ENCODE measurements at places on chromosomes 4 and X.

DNA sequence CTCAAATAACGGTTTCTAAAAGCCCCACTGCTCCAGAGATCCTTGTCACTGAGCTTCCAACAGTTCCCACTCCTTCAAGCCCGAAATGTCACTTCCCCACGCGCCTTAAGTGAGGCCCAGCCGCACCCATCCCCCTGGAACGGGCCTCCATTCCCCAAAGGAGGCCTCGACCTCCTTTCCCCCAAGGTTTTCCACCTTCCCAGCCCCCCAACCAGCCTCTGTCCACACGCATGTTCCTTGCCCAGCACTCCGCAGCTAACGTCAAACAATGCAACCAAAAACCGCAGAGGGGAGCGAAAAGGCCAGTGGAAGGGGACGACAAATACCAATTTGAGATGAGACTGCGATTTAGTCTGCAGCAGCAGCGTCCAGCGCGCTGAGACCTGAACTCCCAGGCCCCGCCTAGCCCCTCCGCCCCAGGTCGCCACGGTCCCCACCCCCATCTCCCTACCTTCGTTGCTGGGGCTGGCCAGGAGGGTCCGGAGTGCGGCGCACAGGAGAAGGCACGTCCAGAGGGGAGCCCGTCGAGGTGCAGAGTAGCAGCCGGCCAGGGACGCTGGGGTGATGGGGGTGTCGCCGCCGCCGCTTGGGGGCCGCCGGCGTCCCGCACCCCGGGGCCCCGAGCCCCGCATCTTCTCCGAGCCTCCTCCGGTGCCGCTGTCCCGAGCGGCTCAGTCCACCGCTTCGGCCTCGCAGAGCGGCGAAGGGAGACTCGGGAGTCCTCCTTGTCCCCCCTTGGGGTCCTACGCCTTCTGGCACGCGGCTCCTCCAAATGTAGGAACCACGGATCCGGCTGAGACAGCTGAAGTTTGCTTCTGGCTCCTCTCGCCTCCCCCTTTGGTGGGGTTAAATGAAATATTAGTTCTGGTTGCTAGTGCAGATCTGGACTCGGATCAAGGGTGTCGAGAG, 924 bp downstream of the EPHA5 start:
- DNase-seq = peak; percentile 47

- DNase-seq = peak; percentile 24
Measured at GRCh38 chr4:19214591-19215186, 1037.0 kb upstream of the SLIT2 start.

DNA sequence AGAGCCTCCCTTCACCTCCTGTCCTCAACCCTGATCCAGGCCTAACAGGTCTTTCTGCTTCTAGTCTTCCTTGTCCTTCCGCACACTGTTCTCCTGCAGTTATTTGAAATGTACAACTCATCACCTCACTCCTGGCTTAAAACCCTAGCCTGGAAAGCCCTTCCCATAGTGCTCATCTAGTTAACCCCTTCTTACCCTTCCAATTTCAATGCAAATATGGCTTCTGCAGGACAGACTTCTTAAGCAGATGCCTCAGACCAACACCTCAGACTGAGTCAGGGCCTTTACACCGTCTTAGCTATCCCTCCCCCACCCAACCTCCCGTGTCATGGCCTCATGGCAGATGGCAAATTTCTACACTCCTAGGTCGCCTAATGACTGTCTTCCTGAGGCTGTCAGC, 130.4 kb downstream of the BCOR start:
- DNase-seq = no peak

- DNase-seq = no peak
Measured at GRCh38 chr4:151567056-151567455, 158.1 kb downstream of the FHIP1A start.

DNA sequence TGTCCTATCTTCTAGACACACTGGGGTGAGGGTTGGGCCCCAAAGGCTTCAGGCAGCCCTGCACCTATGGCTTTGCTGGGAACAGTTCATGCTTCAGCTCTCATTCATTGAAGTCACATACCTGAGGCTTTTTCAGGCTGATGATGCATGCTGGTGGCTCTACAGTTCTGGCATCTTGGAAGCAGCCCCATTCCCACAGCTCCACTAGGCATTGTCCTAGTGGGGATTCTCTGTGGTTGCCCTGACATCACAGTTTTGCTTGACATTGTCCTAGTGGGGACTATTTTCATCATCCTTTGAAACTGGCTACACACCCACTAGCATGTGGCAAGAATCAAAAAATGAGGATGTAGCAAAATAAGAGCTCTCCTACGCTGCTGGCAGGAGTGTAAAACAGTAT, 37.7 kb upstream of the C4orf17 start:
- DNase-seq = peak; percentile 9

- DNase-seq = peak; percentile 93
Measured at GRCh38 chr4:38948551-38948950, 80.9 kb downstream of the FAM114A1 start.

- DNase-seq = no peak
Measured at GRCh38 chr4:3835527-3836405, 69.6 kb downstream of the ADRA2C start.

GRCh38 chr4:52751487-52751911, 274 bp upstream of the ERVMER34-1 start:
- DNase-seq = peak; percentile 26

DNA sequence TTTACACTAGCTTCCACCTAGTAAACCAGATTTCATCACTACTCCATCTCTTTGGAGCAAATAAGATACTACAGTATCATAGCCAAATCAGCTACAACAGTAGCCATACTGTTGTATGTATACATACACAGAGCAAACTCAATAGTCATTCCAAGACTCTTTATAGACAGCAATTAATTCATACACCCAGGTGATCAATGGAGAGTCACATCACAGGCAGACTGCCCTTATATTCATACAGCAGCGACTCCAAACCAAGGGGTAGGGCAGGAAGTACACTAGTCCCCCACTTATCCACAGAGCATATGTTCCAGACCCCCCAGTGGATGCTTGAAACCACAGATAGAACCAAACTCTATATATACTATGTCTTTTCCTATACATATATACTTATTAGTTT, 76.6 kb downstream of the FBXW7 start:
- DNase-seq = no peak

DNA sequence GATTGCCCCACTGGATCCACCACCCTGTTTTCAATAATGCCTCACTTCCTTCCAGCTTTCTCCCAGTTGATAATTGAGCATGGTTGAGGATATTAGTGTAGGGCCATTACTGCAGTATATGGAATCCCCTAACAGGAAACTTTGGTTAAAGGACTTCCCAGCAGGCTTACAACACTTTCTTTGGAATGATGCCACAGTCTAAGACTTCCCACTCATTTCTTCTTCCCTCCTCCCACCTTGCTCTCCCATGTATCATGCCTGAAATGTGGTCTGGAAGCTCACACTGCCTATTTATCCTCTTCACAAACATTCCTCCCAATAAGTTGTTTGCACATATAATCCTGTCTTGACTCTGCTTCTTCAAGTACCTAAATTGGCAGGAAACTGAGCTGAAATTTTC, 863.3 kb downstream of the CENPC start:
- DNase-seq = peak; percentile 80

GRCh38 chr4:20589436-20589835, 110.8 kb upstream of the PACRGL start:
- DNase-seq = no peak

GRCh38 chr4:77229433-77229832, 72.4 kb downstream of the CCNG2 start:
- no peak for DNase-seq

GRCh38 chr4:125317525-125317877, 2.7 kb downstream of the FAT4 start:
- DNase-seq = peak; percentile 46

DNA sequence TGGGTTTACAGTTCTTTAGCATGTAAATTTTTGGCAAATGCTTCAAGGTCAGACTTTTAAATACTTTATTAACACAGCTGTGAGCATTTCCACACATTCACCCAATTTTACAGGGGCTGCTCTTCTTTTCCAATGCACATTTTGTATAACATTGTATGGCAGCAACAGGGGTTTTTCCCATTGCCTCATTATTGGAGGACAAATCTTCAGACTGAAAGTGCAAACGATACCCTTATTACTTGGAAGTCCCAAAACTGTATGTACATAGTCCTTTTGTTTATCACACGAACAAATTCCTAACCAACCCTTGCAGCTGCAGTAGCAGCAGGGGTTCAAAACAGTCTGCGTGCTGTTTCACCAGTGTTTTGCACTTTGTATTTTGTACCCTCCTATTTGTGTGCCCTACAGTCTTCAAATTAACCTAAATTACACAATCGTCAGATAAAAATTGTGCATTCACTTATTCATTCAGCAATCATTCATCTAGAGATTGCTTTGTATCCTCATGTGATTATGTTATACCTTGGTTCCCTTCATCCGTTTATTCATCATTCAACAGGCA, 330.7 kb upstream of the RASGEF1B start:
- no peak for DNase-seq

DNA sequence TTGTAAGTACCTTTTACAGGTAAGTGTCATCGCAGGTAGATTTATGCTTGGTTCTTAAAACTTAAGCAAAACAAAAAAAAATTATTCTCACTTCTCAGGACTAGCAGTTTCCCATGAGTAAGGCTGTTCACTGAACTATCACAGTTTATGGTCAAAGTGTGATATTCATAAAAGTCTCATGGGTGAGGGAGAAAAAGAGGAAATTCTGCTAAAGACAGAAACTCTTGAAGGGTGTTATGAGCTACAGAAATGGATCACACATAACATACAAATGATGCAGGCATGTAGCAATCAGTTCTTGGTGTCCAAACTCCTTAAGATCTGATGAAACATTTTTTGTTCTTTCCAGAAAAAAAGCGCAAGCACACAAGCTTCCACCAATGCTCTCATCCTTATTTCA, 8.5 kb downstream of the RAB9A start:
- no peak for DNase-seq

DNA sequence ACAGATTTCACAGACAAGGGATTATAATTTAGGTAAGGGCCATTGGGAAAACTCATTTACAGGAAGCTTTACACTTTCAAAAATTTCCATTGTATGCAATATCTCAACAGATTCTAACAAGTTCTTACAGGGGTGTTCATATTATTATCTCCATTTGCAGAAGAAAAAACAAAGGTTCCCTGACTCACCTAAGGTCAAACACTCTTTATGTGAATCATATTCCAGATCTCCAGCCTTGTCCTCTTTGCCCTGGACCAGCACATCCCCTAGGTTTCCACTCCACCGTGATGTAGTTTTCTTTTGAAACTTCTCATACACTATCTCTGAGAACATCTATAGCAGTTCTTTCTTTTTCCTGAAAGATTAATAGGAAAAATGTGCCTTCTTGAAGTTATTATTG, 96.4 kb upstream of the HS3ST1 start:
- no peak for DNase-seq

GRCh38 chrX:111005166-111005565, 90.8 kb upstream of the PAK3 start:
- DNase-seq = no peak

DNA sequence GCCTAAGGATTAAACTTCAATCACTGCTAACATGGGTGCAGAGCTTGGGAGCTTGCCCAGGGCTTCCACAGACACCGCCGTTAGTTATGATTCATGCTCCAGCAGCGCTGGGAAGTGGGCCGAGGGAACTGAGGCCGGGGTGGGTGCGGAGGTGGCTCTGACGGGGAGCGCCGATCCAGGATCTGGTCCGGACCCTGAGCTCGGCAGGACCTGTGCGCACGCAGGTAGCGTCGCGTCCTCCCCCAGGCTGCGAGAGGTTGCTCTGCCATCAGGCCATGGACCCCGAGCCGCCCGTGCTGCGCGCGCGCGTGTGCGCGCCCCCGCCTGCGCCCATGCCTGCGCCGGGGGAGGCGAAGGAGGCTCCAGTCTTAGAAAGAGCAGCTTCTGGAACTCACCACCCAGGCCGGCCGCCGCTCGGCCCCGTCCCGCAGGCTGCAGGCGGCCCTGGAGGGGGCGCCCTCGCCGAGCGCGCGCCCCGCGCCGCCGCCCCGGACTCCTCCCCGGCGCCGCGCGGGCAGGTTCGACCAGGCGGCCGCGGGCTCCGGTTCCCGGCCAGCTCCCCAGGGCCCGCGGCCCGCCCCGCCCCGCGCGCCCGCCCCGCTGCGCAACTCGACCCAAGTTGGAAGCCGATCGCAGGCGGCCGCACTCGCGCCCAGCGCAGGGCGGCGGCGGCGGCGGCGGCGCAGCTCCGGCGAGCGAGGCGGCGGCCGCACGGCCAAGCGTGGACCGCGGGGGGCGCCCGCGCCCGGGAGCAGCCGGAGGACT, 732 bp upstream of the ADRA2C start:
- DNase-seq = peak; percentile 13

DNA sequence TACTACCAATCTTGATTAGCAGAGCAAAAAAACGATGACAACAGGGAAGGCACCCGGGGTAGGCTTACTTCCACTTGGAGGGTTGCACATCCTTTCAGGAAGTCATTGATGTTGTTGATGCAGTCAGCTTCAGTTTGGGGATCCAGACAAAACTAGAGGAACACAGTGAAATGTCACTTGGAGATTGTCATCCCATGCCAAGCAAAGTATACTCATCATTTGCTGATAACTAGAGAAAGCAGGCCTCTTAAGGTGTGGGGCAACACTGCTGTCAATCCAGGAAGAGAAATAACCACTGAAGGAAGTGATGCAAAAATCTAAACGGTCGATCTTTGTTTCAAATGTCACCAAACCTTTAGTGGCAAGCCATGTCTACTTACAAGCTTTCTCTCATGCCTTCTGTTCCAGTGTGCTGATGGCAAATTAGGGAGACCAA, 1.4 kb downstream of the ARHGEF6 start:
- DNase-seq = no peak

DNA sequence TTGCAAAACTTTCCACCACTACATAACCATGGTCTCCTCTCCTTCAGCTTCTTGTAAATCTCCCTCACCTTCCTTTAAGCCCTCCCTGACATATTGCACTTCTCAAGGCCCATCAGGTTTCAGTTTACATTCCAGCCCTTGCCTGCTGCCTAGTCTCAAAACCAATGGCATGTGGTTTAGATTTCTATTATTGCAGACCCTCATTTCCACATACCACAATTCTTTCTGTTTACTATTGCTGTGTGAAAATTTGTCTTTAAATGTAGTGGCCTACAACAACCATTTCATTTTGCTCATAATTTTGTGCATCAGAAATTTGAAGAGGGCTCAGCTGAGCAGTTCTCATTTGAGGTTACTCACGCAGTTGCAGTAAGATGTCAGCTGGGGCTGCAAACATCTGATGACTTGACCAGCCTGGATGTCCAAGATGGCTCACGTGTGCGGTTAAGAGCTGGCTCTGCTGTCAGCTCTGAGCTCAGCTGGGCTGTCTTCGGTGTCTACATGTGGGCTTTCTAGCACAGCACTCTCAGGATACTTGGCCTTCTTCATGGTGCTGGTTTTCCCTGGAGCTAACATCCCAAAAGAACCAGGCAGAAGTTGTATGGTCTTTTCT, 29.9 kb upstream of the SOD3 start:
- DNase-seq = no peak

DNA sequence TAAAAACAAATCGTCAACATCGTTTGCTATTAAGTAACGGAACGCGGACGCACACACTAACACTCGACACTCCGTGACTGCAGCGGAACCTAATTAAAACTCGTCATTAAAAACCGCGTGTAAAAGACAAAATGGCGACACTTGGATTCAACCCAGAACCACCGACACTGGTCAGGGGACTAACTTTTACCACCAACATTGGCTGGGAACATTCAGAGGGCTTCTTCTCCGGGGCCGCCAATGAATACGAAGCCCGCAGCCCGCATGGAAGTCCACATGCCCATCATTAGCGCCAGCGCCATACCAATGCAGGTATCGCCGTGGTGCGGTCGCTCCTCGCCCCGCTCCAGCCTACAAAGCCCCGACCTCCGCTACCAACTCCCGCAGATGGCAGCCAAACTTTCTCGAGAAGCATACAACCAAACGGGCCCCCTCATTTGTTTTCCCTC, 498 bp downstream of the RBMX start:
- DNase-seq = peak; percentile 11

Data from fibroblast of pulmonary artery (primary cell).